ENCODE measurements at places on chromosomes 16 and 17.

GRCh38 chr17:42120770-42121769 is at the start of gene KAT2A:
TSS of gene KAT2A (minus strand) at chr17:42121367. CDS start at chr17:42121304, 63 bp downstream.
- DNase-seq: peak; percentile 70

GRCh38 chr17:42407289-42407836 is 15.7 kb downstream of the CAVIN1 start:
- peak; percentile 85 for DNase-seq

DNA sequence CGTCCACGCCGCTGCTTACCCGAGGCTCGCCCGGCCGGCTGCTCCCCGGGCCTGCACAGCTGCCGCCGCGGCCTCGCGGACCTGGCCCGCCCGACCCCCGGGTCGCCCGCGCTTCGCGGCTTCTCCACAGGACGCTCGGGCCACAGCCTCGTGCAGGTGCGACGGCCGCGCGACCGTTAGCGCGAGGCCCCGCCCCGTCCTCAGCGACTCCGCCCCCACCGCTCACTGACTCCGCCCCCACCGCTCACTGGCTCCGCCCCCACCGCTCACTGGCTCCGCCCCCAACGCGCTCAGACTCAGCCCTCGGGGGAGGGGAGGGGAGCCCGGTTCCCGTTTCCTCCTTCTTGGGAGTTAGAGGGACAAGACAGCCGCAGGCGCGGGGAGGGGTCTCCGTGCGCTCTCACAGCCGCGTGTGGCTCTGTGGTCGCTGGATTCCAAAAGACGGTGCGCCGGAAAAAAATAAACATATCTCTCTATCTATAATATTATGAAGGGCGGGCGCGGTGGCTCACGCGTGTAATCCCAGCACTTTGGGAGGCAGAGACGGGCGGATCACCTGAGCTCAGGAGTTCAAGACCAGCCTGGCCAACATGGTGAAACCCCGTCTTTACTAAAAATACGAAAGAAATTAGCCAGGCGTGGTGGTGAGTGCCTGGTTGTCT is at the start of gene MEIOB:
Gene MEIOB, minus strand, starts transcription at position 191 of the 662 bp plus-strand sequence. CDS start 3,989 bp downstream, outside the sequence.
- DNase-seq: peak; percentile 52

DNA sequence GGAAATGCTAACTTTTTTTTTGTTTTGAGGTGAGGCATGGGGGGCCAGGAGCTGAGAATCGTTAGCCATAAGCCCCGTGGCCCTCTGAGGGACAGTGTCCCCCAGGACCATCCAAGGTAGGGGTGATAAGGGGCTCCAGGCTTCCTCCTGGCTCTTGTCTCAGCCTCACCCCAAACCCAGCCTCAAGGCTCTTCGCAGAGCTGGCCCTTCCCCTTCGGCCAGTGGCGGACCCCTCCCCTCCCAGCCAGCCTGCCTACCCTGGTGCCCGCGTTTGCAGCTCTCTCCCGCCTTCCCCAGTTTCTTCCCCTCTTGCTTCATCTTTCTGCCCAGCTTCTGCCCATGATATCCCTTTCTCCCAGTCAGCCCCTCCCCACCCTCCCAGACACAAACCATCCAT is 22.7 kb upstream of the ATP2A3 start:
- no peak for DNase-seq

All from hematopoietic multipotent progenitor cell treated with erythropoietin and hydrocortisone succinate and interleukin-3 and kit ligand, for 17 days (in vitro differentiated cells).